Uterus (tissue), 4 donors: ENCODE measurements at places on chromosomes 3 and 15.

DNA sequence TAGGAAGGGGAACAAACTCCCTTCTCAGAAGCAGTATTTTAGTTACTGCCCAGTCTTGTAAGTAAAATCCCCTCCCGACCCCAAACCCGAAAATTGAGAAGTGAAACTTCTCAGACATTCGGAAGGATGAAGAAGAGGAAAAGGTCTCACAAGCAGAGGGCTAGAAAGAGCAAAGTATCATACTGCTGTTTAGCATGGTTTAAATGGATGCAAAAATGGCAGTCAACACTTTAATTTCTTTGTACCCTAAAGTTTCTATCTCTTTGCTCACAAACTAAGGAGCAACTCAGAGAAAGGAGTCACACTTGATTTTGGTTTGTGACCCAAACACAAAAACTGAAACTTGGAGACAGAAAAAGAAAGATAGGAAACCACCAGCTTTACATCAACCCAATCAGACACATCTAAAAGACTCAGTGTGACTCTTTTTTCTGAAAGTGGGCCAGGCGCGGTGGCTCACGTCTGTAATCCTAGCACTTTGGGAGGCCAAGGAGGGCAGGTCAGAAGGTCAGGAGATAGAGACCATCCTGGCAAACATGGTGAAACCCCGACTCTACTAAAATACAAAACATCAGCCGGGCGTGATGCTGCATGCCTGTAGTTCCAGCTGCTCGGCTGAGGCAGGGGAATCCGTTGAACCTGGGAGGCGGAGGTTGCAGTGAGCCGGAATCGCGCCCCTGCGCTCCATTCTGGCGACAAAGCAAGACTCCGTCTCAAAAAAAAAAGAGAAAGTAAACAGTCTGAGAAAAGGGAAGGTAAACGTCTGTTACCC is 63.2 kb upstream of the ATP11B start:
- no peaks in the 10 kb centered on the region for H3K4me1 ChIP-seq
- H3K27me3 ChIP-seq, result no peaks in the 10 kb centered on the region
- H3K27ac ChIP-seq, result no peak overlapping the region
- no peak overlapping the region for H3K4me3 ChIP-seq
- no peaks in the 10 kb centered on the region for H3K36me3 ChIP-seq
- no peak for DNase-seq

- no peaks in the 10 kb centered on the region for H3K27me3 ChIP-seq
- DNase-seq, result no peak
- no peaks in the 10 kb centered on the region for H3K36me3 ChIP-seq
- no peak overlapping the region for H3K27ac ChIP-seq
Measured at GRCh38 chr15:85947936-85948335, 131.7 kb upstream of the AGBL1 start.

DNA sequence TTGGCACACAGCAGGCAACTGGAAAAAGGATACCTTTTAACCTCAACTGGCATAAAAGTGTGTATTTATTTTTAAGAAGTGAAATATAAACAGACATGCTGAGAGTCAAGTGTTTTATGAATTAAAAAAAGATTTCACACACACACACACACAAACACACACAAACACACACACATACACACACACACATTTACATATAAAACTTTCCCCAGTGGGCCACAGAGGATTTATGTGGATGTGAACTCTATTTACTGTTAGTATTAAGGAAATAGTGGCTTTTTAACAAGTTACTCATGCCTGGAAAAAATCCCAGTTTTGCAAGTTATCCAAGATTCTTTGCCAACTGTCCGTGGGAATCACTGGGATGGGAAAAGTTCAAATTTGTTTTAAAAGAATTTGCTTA is 725.9 kb upstream of the NR2F2 start:
- no peaks in the 10 kb centered on the region for H3K36me3 ChIP-seq
- H3K4me1 ChIP-seq, result peaks cover 8% of the 10 kb centered on the region
- DNase-seq, result peak; percentile 31

DNA sequence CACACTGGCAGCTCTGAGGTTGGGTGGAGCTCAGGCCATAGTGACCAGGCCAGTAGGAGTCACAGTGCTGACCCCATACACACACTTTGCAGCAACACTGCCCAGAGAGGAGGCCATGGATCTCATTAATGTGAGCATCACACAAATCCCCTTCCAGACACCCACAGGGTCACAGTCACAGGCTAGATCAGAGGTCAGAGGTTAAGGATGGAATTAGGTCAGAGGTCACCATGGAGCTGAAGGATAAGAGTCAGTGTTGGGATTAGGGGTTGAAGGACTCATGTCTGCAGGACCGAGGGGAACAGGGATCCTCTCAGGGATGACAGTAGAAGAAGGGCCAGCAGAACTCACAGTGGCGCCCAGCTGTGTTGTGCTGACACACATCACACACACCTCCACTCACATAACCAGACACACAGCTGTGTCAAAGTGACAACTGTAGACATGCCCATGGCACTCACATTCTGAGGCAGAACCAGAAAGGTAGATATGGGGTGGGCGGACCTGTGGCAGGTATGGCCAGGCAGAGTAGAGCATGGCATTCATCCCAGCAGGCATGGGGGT is 12.7 kb downstream of the CCDC71 start:
- H3K36me3 ChIP-seq, result no peaks in the 10 kb centered on the region
- no peaks in the 10 kb centered on the region for H3K27me3 ChIP-seq
- no peak overlapping the region for H3K4me3 ChIP-seq
- H3K4me1 ChIP-seq, result no peaks in the 10 kb centered on the region

DNA sequence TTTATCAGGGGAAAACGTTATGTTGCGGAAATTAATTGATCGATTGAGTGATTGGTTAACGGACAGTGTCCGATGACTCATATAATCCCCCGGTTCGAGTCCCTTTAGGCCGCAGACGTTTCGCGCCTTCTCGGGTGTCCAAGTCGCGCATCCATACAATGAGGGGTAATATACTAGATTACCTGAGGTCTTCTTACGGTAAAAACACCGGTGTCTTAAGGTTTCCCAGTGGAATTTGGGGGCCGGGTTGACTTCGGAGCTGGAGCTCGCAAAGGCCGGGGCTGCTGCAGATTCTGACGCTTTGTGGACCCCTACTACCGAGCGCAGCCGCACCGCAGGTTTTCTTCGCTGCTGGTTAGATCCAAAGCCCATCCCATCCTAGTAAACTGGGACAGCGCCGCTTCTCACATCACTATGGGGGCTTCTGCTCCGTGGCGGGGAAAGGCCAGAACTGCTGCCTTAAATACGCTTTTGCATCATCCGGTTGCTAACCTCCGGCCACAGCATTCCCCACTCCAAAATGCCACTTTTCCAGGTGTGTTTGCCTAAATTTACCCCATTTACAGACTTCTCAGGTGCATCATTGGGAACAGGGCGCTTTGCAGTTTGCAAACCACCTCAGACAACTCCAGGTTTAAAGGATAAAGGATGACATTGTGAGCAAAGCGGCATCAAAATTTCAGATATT is 858 bp upstream of the SACM1L start:
- no peaks in the 10 kb centered on the region for H3K4me1 ChIP-seq
- peak overlapping the region; percentile 86 for H3K27ac ChIP-seq
- H3K27me3 ChIP-seq, result no peaks in the 10 kb centered on the region
- no peaks in the 10 kb centered on the region for H3K36me3 ChIP-seq
- DNase-seq, result peak; percentile 49

GRCh38 chr3:114231616-114232015 is 5.8 kb downstream of the ZNF80 start:
- H3K4me1 ChIP-seq, result no peaks in the 10 kb centered on the region
- no peak overlapping the region for H3K4me3 ChIP-seq
- no peaks in the 10 kb centered on the region for H3K27me3 ChIP-seq
- DNase-seq, result no peak
- no peak overlapping the region for H3K27ac ChIP-seq
- H3K36me3 ChIP-seq, result no peaks in the 10 kb centered on the region

DNA sequence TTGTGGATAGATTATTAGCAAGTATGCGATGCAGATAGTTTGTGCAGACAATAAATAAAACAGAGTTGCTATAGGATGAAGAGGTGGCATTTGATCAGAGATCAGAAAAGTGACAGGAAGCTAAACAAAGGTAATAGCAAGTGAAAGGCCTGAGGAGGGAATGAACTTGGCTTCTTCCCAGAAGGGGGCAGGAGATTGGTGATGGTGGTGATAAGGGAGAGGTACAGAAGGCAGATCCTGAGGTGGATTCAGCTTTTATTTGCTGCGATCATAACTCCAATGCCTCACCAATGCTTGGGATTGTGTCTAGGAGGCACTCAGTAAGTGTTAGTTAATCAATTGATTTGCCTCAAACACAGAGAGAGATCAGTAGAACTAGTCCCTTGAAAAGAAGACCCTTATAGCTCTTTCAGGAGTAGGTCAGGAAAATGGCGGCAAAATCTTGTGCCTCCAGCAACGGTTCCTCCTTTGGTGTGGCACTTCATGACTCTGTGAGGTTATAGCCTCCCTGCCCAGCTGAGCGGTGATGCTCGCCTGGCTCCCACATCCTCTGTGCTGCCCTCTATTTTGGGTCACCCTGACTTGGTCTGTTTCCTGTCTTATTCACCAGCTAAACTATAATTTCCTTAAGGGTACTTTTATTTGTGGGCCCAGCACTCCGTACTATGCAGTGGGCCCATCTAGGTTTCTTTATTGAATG is 37.5 kb downstream of the TGFBR2 start:
- H3K4me1 ChIP-seq, result peaks cover under 1% of the 10 kb centered on the region
- no peaks in the 10 kb centered on the region for H3K36me3 ChIP-seq
- H3K4me3 ChIP-seq, result no peak overlapping the region
- H3K27ac ChIP-seq, result peak overlapping the region; percentile 74
- DNase-seq, result no peak

- no peaks in the 10 kb centered on the region for H3K27me3 ChIP-seq
- H3K4me1 ChIP-seq, result no peaks in the 10 kb centered on the region
- no peaks in the 10 kb centered on the region for H3K36me3 ChIP-seq
- no peak overlapping the region for H3K4me3 ChIP-seq
- DNase-seq, result no peak
- H3K27ac ChIP-seq, result no peak overlapping the region
Measured at GRCh38 chr3:150861851-150862250, 43.4 kb downstream of the MINDY4B start.

GRCh38 chr3:48301800-48302166 is 31.7 kb downstream of the SPINK8 start:
- H3K27ac ChIP-seq, result peak overlapping the region; percentile 96
- no peaks in the 10 kb centered on the region for H3K27me3 ChIP-seq
- DNase-seq, result no peak
- H3K4me1 ChIP-seq, result peaks cover 6% of the 10 kb centered on the region
- peak overlapping the region; percentile 91 for H3K4me3 ChIP-seq

GRCh38 chr3:96478496-96478895 is 335.9 kb upstream of the EPHA6 start:
- H3K27me3 ChIP-seq, result no peaks in the 10 kb centered on the region
- H3K4me1 ChIP-seq, result no peaks in the 10 kb centered on the region
- no peaks in the 10 kb centered on the region for H3K36me3 ChIP-seq
- no peak for DNase-seq

DNA sequence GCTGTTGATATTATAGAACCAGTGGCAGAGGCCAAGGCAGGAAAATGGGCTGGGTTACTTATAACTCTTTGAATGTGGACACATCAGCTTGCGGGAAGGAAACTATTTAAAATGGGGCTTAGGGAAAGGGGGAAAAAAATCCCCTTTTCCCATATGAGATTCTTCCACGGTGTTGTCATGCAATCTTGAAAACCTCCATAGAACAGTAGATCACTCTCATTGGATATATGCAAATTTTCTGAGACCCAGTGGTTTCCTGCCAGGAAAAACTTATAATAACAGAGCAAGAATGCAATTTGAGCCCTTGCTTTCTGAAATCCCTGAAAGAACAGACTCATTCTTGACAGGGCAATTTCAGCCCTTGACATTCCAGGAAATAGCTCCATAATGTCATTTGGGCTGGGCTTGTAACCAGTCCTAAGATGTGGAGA is 31.1 kb downstream of the TMEM212 start:
- peak overlapping the region; percentile 81 for H3K27ac ChIP-seq
- H3K4me1 ChIP-seq, result peaks cover 3% of the 10 kb centered on the region
- H3K36me3 ChIP-seq, result no peaks in the 10 kb centered on the region

DNA sequence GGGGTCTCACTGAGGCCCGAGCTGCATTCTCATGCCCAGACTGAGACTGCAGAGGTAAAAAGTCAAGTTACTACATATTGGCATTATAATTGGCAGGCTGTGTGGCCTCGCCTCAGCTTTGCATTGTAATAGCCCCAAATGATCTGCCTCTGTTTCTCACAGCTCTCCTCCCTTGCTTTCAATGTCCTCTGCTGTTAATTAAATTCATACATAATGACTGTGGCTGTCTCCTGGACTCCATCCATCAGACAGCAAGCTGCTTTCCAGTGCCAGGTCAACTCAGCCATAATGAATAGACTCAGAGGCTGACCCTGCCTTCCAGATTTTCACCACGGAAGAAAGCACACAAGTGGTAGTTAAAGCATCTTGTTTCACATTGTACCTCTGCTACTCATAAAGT is 7.6 kb upstream of the RTP4 start:
- H3K4me1 ChIP-seq, result no peaks in the 10 kb centered on the region
- H3K27me3 ChIP-seq, result no peaks in the 10 kb centered on the region
- no peak overlapping the region for H3K4me3 ChIP-seq
- no peak for DNase-seq
